ENCODE measurements at places on chromosomes 1 and 21.

- DNase-seq: no peak
- no peak overlapping the region for H3K4me3 ChIP-seq
- no peaks in the 10 kb centered on the region for H3K36me3 ChIP-seq
- peaks cover 12% of the 10 kb centered on the region for H3K4me1 ChIP-seq
Measured at GRCh38 chr1:204366759-204367158, 7.0 kb upstream of the PLEKHA6 start.

DNA sequence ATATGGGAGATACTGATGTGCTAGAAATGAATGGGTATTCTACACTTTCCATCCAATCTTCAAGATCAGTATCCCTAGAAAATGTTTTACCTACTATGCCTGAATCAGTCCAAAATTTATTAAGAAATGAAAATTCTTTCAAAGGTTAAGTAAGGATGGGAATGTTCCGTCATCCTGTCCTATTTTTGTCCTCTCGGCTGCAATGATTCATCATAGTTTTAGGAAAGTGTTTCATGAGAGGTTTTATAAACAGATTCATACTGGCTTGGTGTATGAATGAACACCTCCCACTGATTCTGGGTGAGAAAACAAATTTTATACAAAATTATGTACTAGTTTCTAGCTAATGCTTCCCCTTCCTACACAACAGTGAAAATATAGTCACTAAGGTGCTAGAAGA, 504.6 kb upstream of the NR5A2 start:
- no peak for DNase-seq
- no peak overlapping the region for H3K4me3 ChIP-seq
- H3K36me3 ChIP-seq: no peaks in the 10 kb centered on the region
- no peaks in the 10 kb centered on the region for H3K27me3 ChIP-seq
- H3K4me1 ChIP-seq: no peaks in the 10 kb centered on the region

DNA sequence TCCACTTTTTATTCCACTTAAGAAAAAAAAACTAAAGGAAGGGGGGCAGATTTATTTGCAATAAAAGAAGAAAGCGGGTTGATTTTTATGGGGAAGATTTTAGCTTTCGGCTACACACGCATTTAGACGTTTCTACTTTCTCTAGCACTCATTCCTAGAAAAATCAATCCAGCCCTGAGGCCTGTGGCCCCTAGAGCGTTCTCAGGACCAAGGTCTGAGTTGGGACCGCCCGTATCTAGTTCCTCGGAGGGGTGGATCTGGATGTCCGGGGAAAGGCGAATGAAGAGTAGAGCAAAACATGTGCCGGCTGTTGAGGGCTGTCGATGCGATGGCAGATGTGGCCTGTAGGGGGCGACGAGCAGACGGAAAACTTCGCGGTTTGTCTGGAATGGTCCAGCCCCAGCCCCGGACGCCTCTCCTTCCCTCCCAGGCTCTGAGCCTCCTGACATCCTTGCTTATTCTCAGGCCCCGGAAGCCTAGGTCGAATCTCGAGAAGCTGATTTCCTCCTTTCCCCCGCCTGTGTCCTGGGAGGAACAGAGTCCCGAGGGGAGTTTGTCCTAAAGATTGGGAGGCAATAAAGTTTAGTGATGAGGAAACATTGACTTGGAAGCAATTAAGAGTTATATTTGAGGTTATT, 5.2 kb downstream of the FOXD3 start:
- H3K4me1 ChIP-seq: peaks cover 49% of the 10 kb centered on the region
- H3K36me3 ChIP-seq: no peaks in the 10 kb centered on the region
- peaks cover 47% of the 10 kb centered on the region for H3K27me3 ChIP-seq
- no peak for DNase-seq

DNA sequence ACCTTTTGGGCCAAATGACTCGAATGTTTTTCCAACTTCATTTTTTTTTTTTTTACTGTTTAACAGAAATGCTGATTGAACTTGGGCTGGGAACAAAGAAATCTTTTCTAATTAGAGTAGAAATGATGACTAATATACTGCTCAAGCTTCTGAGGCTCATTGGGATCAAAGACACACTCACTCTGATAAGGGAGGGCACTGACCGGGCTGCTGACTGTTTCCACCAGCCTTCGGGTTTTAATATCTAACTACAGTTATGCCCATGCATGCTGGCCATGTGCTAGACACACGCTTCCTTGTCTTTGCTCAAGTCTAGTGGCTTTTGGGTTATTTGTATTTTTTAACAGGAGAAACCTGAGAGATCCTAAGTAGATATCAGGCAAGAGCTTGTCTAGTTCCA, 16.8 kb downstream of the ZBTB18 start:
- H3K27me3 ChIP-seq: no peaks in the 10 kb centered on the region
- no peak overlapping the region for H3K27ac ChIP-seq
- H3K4me3 ChIP-seq: no peak overlapping the region
- H3K36me3 ChIP-seq: no peaks in the 10 kb centered on the region

DNA sequence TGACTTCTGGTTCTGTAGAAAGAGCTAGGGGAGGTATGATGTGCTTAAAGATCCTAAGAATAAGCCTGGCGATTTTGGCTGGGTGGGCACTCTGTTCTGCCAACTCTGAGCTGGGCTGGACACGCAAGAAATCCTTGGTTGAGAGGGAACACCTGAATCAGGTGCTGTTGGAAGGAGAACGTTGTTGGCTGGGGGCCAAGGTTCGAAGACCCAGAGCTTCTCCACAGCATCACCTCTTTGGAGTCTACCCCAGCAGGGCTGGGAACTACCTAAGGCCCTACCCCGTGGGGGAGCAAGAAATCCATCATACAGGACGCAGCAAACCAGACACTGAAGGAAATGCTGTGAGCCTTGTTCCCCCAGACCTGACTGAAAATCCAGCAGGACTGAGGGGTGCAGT, 93.3 kb downstream of the PAPPA2 start:
- no peak overlapping the region for H3K27ac ChIP-seq
- no peak for DNase-seq
- H3K36me3 ChIP-seq: no peaks in the 10 kb centered on the region
- no peaks in the 10 kb centered on the region for H3K4me1 ChIP-seq
- no peak overlapping the region for H3K4me3 ChIP-seq

GRCh38 chr1:24297187-24297851, 21.8 kb upstream of the GRHL3 start:
- H3K27me3 ChIP-seq: no peaks in the 10 kb centered on the region
- no peak for DNase-seq
- no peak overlapping the region for H3K4me3 ChIP-seq
- peaks cover 41% of the 10 kb centered on the region for H3K4me1 ChIP-seq
- H3K36me3 ChIP-seq: no peaks in the 10 kb centered on the region
- H3K27ac ChIP-seq: no peak overlapping the region

- no peak overlapping the region for H3K27ac ChIP-seq
- no peaks in the 10 kb centered on the region for H3K27me3 ChIP-seq
- DNase-seq: no peak
- H3K4me3 ChIP-seq: no peak overlapping the region
- H3K36me3 ChIP-seq: peaks cover 23% of the 10 kb centered on the region
Measured at GRCh38 chr1:180888870-180889269, 23.8 kb upstream of the KIAA1614 start.

GRCh38 chr1:193085263-193085662, 20.0 kb downstream of the GLRX2 start:
- no peaks in the 10 kb centered on the region for H3K4me1 ChIP-seq
- H3K36me3 ChIP-seq: no peaks in the 10 kb centered on the region
- H3K27ac ChIP-seq: no peak overlapping the region
- no peaks in the 10 kb centered on the region for H3K27me3 ChIP-seq

DNA sequence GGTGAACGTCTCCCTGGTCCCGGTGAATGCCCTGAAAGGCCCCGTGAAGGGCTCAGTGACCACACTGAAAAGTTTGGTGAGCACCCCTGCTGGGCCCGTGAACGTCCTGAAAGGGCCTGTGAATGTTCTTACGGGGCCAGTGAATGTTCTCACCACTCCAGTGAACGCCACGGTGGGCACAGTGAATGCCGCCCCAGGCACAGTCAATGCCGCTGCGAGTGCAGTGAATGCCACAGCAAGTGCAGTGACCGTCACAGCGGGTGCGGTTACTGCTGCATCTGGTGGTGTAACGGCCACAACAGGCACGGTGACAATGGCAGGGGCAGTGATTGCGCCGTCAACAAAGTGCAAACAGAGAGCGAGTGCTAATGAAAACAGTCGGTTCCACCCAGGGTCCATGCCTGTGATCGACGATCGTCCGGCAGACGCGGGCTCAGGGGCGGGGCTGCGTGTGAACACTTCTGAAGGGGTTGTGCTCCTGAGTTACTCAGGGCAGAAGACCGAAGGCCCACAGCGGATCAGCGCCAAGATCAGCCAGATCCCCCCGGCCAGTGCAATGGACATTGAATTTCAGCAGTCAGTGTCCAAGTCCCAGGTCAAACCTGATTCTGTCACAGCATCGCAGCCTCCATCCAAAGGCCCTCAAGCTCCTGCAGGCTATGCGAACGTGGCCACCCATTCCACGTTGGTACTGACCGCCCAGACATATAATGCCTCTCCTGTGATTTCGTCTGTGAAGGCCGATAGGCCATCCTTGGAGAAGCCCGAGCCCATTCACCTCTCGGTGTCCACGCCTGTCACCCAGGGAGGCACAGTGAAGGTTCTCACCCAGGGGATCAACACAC, 41.5 kb downstream of the ZBTB17 start:
- H3K36me3 ChIP-seq: peaks cover 79% of the 10 kb centered on the region
- peaks cover 20% of the 10 kb centered on the region for H3K4me1 ChIP-seq
- DNase-seq: no peak
- H3K27ac ChIP-seq: no peak overlapping the region
- no peak overlapping the region for H3K4me3 ChIP-seq

GRCh38 chr1:157450106-157450505, 102.2 kb downstream of the FCRL5 start:
- no peak overlapping the region for H3K27ac ChIP-seq
- no peaks in the 10 kb centered on the region for H3K27me3 ChIP-seq
- H3K4me3 ChIP-seq: no peak overlapping the region
- DNase-seq: no peak
- no peaks in the 10 kb centered on the region for H3K4me1 ChIP-seq
- H3K36me3 ChIP-seq: no peaks in the 10 kb centered on the region

Measured in esophagus squamous epithelium (tissue), 5 donors.